ENCODE measurements at places on chromosomes 3 and 15. TPM values are rescaled to one million over a fixed set of nuclear protein-coding genes. Genes with fewer than 3 reads are reported as not detected.
A peak's percentile ranks its signal among the peaks of the same experiment; 100 is the strongest.

DNA sequence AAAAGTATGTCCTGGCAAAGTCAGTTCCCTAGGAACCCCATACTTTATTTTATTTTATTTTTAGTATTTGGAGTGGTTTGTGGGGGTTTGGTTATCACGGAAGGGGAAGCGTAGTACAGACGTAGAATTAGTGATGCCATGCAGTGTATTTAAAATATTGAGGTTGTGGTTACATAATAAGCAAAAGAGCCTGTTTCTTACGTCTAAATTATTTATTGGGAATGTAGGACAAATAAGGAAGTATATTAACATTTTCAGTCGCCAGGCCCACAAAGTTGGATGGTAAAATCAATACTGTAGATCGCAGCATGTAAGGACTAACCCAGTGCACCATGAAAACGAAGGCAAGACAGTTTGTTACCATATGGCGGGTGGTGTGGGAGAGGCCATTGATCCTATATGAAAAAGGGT, 558 bp downstream of the DTWD1 start:
- peak overlapping the region; percentile 94 for H3K27ac ChIP-seq
- no peak for DNase-seq
- H3K4me3 ChIP-seq: peak overlapping the region; percentile 80
- H3K36me3 ChIP-seq: peaks cover 5% of the 10 kb centered on the region

DNA sequence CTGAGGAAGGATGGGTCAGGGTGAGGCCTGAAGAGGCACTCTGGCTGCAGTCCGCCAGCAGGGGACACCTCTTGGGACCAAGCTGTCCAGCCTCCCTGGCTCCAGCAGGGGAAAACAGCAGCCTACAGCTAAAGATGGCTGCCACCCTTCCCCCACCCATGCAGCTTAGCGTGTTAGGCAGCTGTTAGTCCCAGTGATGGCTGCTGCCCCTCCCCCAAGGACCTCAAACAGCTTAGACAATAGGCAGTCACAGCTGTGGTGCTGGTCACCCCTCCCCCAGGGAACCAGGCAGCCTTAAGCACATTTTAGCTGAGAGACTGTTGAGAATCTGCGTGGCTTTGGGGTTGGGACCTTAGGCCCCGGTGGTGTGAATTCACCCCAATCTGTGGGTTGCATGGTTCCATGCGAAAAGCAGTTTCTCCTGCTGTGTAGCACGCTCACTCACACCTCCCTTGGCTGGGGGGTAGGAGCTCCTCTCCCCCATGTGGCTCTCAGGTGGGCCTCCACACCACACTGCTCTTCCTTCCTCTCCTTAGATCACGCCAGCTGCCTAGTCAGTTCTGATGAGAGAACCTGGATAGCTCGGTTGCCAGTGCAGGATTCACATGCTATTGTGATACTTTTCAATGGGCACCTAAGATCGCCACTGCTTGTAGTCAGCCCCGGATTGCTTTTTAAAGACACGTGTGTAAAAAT, 140.5 kb upstream of the CADPS start:
- no peaks in the 10 kb centered on the region for H3K27me3 ChIP-seq
- DNase-seq: no peak
- no peaks in the 10 kb centered on the region for H3K4me1 ChIP-seq
- H3K36me3 ChIP-seq: no peaks in the 10 kb centered on the region
- H3K27ac ChIP-seq: no peak overlapping the region

GRCh38 chr3:141972399-141972798, 96.0 kb downstream of the ATP1B3 start:
- no peak overlapping the region for H3K4me3 ChIP-seq
- no peak overlapping the region for H3K27ac ChIP-seq
- H3K4me1 ChIP-seq: no peaks in the 10 kb centered on the region
- H3K27me3 ChIP-seq: no peaks in the 10 kb centered on the region
- DNase-seq: no peak

- H3K27me3 ChIP-seq: no peaks in the 10 kb centered on the region
- no peak overlapping the region for H3K4me3 ChIP-seq
Observed at GRCh38 chr3:143307613-143308183, 188.1 kb downstream of the CHST2 start.

- H3K4me3 ChIP-seq: no peak overlapping the region
- H3K27me3 ChIP-seq: no peaks in the 10 kb centered on the region
- peaks cover 10% of the 10 kb centered on the region for H3K4me1 ChIP-seq
- no peak overlapping the region for H3K27ac ChIP-seq
Observed at GRCh38 chr15:41337631-41338522, 5.2 kb downstream of the NUSAP1 start.

GRCh38 chr3:70606018-70606417, 293.6 kb upstream of the MDFIC2 start:
- no peak overlapping the region for H3K4me3 ChIP-seq
- DNase-seq: no peak
- H3K36me3 ChIP-seq: no peaks in the 10 kb centered on the region
- no peaks in the 10 kb centered on the region for H3K4me1 ChIP-seq

DNA sequence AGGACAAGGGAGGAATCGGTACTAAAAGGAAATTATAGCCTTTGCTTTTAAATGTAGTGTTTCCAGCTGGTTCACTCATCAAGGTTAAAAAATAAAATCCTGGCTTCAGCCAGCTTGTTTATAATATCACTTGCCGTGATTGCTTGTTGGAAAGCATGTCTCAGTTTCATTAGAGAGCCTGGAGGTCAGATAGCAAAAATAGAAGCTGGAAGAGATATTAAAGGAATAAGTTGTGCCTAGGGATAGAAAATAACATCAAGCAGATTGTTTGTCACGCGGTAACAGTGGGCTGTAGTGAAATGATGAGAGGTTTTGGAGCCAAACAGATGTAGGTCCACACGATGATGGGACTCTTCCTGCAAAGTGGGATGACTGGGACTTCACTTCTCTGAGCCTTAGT, 17.7 kb upstream of the SLMAP start:
- no peaks in the 10 kb centered on the region for H3K36me3 ChIP-seq
- no peaks in the 10 kb centered on the region for H3K27me3 ChIP-seq
- no peak overlapping the region for H3K4me3 ChIP-seq
- H3K27ac ChIP-seq: no peak overlapping the region

GRCh38 chr3:197003461-197004385, 25.9 kb downstream of the MELTF start:
- H3K27ac ChIP-seq: peak overlapping the region; percentile 90
- no peaks in the 10 kb centered on the region for H3K27me3 ChIP-seq
- no peak for DNase-seq
- peak overlapping the region; percentile 80 for H3K4me3 ChIP-seq

GRCh38 chr3:13266005-13266404, 154.1 kb downstream of the NUP210 start:
- H3K4me1 ChIP-seq: no peaks in the 10 kb centered on the region
- no peak overlapping the region for H3K4me3 ChIP-seq
- H3K27ac ChIP-seq: no peak overlapping the region
- DNase-seq: no peak
- no peaks in the 10 kb centered on the region for H3K36me3 ChIP-seq

GRCh38 chr3:2861920-2862319, 248.3 kb downstream of the IL5RA start:
- H3K36me3 ChIP-seq: no peaks in the 10 kb centered on the region
- no peak for DNase-seq

GRCh38 chr3:152860736-152861135, 25.8 kb downstream of the P2RY1 start:
- no peaks in the 10 kb centered on the region for H3K36me3 ChIP-seq
- no peak overlapping the region for H3K4me3 ChIP-seq
- H3K27me3 ChIP-seq: no peaks in the 10 kb centered on the region
- no peak for DNase-seq

DNA sequence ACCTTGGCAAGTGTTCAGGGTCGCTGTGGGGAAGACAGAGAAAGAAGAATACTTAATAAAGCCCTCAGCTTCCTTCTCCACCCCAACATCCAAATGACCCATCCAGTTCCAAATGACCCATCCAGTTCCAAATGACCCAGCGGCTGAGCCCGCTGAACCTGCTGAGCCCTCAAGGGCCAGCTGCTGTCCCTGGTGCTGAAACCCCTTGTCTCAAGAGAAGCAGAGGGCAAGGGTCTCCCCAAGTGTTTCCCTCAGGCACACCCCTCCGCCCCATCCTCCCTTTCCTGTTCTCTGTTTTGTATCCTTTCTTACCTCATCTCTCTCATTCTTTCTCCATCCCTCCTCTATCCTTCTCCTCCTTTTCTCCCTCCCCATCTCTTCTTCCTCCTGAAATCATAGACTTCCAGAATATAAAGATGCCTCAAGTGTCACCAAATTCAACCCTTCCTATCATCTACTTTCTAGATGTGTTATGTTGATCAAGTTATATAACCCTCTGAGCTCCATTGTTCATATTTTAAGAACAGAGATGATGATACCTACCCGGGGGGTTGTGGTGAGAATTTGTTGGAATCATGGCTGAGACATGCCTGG, 29.0 kb downstream of the CCDC33 start:
- no peak for DNase-seq
- H3K36me3 ChIP-seq: no peaks in the 10 kb centered on the region
- H3K27me3 ChIP-seq: peaks cover 27% of the 10 kb centered on the region
- no peaks in the 10 kb centered on the region for H3K4me1 ChIP-seq
- H3K27ac ChIP-seq: no peak overlapping the region

- H3K4me1 ChIP-seq: peaks cover 35% of the 10 kb centered on the region
- no peak overlapping the region for H3K27ac ChIP-seq
- no peak for DNase-seq
- no peaks in the 10 kb centered on the region for H3K36me3 ChIP-seq
- H3K27me3 ChIP-seq: no peaks in the 10 kb centered on the region
Observed at GRCh38 chr3:101142160-101142559, 148.9 kb upstream of the ABI3BP start.

- no peak overlapping the region for H3K27ac ChIP-seq
- H3K36me3 ChIP-seq: no peaks in the 10 kb centered on the region
Observed at GRCh38 chr3:141934354-141934753, 57.9 kb downstream of the ATP1B3 start.

- H3K4me1 ChIP-seq: no peaks in the 10 kb centered on the region
- DNase-seq: no peak
- no peaks in the 10 kb centered on the region for H3K27me3 ChIP-seq
Observed at GRCh38 chr3:139696314-139696604, 18.5 kb upstream of the NMNAT3 start.

GRCh38 chr3:72289692-72290071, 504.7 kb upstream of the PROK2 start:
- DNase-seq: no peak
- H3K27me3 ChIP-seq: no peaks in the 10 kb centered on the region
- peaks cover 21% of the 10 kb centered on the region for H3K4me1 ChIP-seq

DNA sequence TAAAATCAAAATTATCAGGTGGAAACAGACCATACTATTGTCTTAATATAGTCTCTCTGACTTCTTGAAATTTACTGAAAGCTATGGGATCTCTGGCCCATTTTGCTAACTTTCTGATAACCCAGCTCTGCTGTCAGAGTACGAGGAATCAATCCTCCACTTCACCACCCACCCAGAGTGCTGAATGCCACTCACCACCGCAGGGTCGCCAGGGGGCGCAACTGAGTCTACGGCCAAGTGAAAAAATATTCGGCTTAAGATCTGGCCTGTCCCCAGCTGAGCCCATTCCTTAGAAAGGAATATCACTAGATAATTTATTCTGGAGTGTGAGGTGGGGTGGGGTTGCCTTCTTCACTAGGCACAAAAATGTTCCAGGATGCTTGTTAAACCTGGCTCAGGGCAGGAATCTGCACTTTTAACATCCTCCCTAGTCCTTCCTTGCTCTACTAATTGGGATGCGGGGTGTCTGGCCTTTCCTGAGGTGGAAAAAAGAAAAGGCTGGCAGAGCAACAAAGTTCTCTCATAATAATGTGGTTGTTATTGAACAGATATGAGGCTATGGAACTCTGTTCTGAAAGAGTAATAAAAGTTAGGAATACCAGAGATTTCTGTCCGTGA, 520.6 kb downstream of the MFSD1 start:
- no peak overlapping the region for H3K4me3 ChIP-seq
- H3K36me3 ChIP-seq: no peaks in the 10 kb centered on the region
- no peak for DNase-seq
- H3K27me3 ChIP-seq: no peaks in the 10 kb centered on the region
- H3K4me1 ChIP-seq: no peaks in the 10 kb centered on the region
- H3K27ac ChIP-seq: no peak overlapping the region

DNA sequence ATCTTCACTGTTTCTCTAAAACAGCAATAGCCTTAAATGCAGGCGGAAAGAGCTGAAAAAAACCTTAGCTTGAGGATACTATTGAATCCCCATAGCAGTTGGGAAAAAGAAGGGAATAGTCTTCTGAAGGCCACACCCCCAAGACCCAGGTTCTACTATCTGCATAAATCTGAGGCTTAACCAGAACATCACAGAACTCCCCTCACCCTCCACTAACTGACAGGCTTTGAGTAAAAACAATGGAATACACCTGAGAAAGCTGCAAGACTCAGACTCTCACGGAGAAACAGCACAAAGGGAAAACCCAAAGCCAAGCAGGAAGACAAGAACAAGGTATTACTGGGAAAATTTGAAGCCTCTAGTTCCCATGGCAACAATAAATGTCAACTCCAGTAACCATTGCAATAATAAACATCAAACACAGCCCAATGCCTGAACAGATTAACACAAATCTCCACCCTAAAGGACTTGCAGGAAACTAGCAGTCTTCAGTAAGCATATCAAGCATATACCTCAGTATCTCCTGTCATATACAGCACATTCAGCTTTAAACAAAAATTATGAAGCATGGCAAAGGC, 56.4 kb downstream of the TMCC1 start:
- no peak overlapping the region for H3K4me3 ChIP-seq
- H3K4me1 ChIP-seq: peaks cover 7% of the 10 kb centered on the region
- no peak for DNase-seq
- H3K27ac ChIP-seq: no peak overlapping the region
- H3K36me3 ChIP-seq: no peaks in the 10 kb centered on the region

GRCh38 chr3:175741951-175742350, 882.8 kb downstream of the NAALADL2 start:
- H3K4me3 ChIP-seq: no peak overlapping the region
- no peaks in the 10 kb centered on the region for H3K27me3 ChIP-seq
- no peaks in the 10 kb centered on the region for H3K4me1 ChIP-seq
- no peak for DNase-seq
- no peaks in the 10 kb centered on the region for H3K36me3 ChIP-seq

- peak overlapping the region; percentile 76 for H3K27ac ChIP-seq
- H3K4me1 ChIP-seq: peaks cover 63% of the 10 kb centered on the region
- H3K27me3 ChIP-seq: no peaks in the 10 kb centered on the region
- no peak overlapping the region for H3K4me3 ChIP-seq
- no peaks in the 10 kb centered on the region for H3K36me3 ChIP-seq
- no peak for DNase-seq
Observed at GRCh38 chr3:64343689-64344430, 118.6 kb upstream of the PRICKLE2 start.

The FOXB1 gene
- polyA plus RNA-seq: not detected

The GOLGA6D gene
- not detected for polyA plus RNA-seq

The KLF15 gene
- 4.2 TPM for polyA plus RNA-seq

The SAMMSON gene
- 0.04 TPM for polyA plus RNA-seq

The SAXO2 gene
- polyA plus RNA-seq: 4.8 TPM

The DPPA2 gene
- polyA plus RNA-seq: not detected

The GCHFR gene
- 71.7 TPM for polyA plus RNA-seq

The ATP8B4 gene
- 1.7 TPM for polyA plus RNA-seq

The RAB27A gene
- 180 TPM for polyA plus RNA-seq

The PGBD4 gene
- polyA plus RNA-seq: 0.23 TPM

The CCDC54 gene
- not detected for polyA plus RNA-seq

The NEK10 gene
- not detected for polyA plus RNA-seq

The P2RY13 gene
- 0.60 TPM for polyA plus RNA-seq

The AMOTL2 gene
- polyA plus RNA-seq: 1.6 TPM

The P2RY14 gene
- polyA plus RNA-seq: 4.2 TPM

The SCAMP2 gene
- polyA plus RNA-seq: 28.7 TPM

Measured in sigmoid colon (tissue), 7 donors.